ENCODE measurements at places on chromosomes 6 and 20.

DNA sequence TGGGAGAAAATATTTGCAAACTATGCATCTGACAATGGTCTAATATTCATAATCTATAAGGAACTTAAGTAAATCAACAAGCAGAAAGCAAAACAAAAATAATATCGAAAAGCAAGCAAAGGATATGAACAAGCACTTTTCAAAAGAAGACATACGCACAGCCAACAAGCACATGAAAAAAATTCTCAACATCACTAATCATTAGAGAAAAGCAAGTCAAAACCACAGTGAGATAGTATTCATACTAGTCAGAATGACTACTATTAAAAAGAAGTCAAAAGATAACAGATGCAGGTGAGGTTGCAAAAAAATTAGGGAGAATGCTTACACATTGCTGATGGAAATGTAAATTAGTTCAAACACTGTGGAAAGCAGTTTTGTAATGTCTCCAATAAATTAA, 410.2 kb downstream of the MMUT start:
- DNase-seq = no peak

GRCh38 chr6:142707255-142707654, 237.7 kb downstream of the HIVEP2 start:
- DNase-seq = no peak

DNA sequence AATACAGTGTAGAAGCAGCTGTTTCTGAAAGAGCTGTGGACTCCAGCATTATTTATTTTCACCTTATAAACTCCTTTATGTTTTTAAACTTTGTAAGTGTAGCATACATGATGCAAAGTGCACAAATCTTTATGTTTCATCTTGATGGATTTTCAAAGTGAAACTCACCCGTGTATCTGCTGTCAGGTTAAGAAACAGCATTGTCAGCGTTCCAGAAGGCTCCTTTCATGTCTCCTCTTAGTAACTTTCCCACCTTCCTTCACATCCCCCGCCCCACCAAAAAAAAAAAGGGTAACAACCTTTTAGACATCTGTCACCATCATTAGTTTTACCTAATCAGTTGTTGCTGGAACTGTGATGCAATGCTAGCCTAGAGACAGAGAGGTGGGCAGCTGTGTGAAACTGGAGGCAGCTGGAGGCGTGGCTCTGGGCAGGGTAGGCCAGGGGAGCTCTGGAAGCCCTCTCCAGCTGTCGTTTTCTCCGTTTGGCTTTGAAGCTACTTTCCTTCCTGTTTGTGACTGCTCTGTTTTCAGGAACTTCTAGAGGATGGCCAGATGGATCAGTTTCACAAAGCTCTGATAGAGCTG, 7.2 kb downstream of the ACTR5 start:
- DNase-seq = no peak

DNA sequence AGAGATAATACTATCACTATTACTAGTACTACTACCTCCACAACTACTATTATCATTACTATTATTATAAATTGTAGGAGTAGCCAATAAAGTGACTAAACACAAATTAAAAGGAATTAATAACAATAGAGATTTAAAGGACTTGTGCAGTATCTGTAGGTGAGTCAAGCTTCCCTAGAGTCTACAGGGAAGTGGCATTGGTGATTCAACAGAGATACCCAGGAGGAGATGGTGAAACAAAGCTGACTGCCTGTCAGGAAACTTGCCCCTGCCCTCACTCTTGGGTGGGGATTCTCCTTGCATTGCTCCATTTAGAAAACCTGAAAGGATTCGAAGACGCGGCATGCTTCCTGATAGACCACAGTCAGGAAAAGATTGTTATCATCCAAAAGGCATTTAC, 23.3 kb upstream of the BCLAF1 start:
- DNase-seq = no peak

DNA sequence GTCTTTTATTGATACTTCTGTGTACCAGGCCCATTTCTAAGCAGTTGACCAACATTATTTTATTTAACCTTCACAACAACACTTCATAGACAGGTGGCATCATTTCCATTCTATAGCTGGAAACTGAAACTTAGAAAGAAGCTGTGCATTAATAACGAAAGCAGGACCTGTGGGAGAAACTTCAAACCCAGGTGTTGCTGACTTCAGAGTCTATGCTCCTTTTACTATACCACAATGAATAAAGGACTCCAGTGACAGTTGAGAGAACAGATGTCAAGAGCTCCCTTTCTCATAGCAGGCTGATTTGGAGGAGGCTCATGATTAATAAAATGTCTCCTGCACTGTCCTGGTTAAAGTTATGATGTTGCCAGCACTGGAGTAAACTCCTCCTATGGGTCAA, 56.6 kb upstream of the POU3F2 start:
- no peak for DNase-seq

Measured in mesenteric fat pad (tissue), 1 donor.